ENCODE measurements at places on chromosomes 1 and 21. TPM values are rescaled to one million over a fixed set of nuclear protein-coding genes. Genes with fewer than 3 reads are reported as not detected.

The SLAMF9 gene
- total RNA-seq, result not detected

GRCh38 chr1:208807446-208808127 lies 563.4 kb upstream of the PLXNA2 start:
- peaks cover 9% of the 10 kb centered on the region for H3K4me1 ChIP-seq
- H3K36me3 ChIP-seq, result no peaks in the 10 kb centered on the region
- H3K27me3 ChIP-seq, result no peaks in the 10 kb centered on the region
- no peak for DNase-seq

The CIART gene
- total RNA-seq, result 25.3 TPM

The KCNJ9 gene
- 0.09 TPM for total RNA-seq
